ENCODE measurements at places on chromosomes 5 and 9. TPM values are rescaled to one million over a fixed set of nuclear protein-coding genes. Genes with fewer than 3 reads are reported as not detected.

DNA sequence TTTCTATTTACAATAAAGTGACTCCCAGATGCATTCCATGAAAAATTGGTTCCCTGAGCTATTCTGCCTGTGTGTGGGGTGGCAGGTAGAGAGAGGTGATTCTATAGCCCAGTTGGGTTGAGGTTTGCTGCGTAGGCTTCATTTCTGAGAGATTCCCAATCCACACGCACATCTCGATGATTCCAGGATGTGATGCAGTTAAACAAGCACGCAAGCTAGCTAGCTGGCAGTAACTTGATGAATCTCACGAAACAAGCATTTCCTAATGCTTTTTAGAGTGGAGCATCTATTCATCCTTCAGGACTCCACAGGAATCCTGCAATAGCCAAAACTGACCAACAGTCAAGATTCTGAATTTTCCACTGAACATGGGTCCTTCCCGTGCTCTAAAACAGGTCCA is 43.8 kb upstream of the CER1 start:
- DNase-seq: no peak

GRCh38 chr5:2757563-2758351 is 6.3 kb upstream of the IRX2 start:
- no peak for DNase-seq

DNA sequence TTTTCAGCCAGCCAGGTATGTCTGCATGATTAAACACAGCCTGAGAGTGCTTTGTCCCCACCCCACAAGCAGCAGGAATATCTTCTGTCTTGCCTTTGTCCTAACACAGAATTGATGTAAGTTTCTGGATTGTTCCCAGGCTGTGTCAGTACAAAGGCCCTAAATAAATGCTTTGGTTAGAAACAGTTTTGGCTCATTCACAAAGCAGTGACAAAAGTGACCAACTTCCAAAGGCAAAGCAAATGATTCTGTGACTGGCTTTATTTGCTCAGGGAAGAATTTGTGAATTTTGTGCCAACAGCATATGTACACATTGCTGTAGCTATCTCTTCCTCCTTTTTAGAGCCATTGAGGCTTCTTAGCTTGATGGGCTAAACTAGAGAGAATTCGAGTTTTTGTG is 133.7 kb downstream of the PLPPR1 start:
- DNase-seq: no peak

DNA sequence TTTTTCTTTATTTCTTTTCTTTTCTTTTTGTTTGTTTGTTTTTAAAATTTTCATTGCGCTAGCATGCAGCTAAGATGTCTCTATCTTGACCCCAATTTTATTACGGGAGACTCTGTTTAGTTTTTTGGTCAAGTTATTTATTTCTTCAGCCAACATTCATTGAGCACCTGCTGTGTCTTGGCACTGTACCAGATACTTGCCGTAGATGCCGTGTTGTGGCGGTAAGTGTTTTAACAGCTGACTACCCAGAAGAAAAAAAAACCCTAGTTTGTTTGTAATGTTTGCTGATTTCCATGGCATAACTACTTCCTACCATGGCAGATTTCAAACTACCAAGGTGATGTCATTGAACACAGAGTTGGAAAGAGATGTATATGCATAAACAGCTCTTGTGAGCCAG is 65.0 kb downstream of the UGCG start:
- no peak for DNase-seq

Gene TMEM174
- total RNA-seq: not detected

Gene ZNG1E
- 44.4 TPM for total RNA-seq

Gene ACOT12
- total RNA-seq: not detected

Gene CEP72
- 8.8 TPM for total RNA-seq

Gene FBXO10
- 15.9 TPM for total RNA-seq
